ENCODE measurements at places on chromosomes 2 and 18.

- no peak for DNase-seq
Observed at GRCh38 chr2:196849895-196850294, 40.7 kb upstream of the C2orf66 start.

GRCh38 chr18:37805773-37806404 is 240.3 kb upstream of the CELF4 start:
- DNase-seq, result no peak

- DNase-seq, result no peak
Observed at GRCh38 chr2:219520079-219520478, 5.8 kb downstream of the ASIC4 start.

- no peak for DNase-seq
Observed at GRCh38 chr2:28276807-28277206, 115.9 kb upstream of the FOSL2 start.

GRCh38 chr2:201218780-201219179 is 35.8 kb downstream of the CASP10 start:
- no peak for DNase-seq
